Osteocyte (in vitro differentiated cells): ENCODE measurements at places on chromosomes 5 and 9.

DNA sequence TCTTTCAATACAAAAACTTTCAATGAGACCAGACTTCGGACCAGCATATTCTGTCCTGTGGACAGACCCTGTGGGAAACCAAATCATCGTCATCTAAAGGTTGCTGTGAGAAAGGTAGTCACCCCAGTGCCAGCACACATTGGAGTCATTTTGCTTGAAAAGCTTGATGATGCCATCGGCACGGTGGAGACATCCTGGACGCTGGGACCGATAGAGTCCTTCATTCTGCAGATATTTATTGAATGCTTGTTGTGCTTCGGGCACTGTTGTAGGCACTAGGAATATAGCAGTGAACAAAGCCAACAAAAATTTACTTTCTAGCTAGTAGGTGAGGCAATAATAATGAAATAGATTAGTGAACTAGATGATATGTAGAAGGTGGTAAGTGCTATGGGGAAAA is 34.9 kb downstream of the SNX18 start:
- no peak for DNase-seq

GRCh38 chr5:180640861-180641565 is 8.4 kb downstream of the FLT4 start:
- no peak for DNase-seq

GRCh38 chr5:59684388-59685190 is 208.9 kb downstream of the PDE4D start:
- DNase-seq: no peak

DNA sequence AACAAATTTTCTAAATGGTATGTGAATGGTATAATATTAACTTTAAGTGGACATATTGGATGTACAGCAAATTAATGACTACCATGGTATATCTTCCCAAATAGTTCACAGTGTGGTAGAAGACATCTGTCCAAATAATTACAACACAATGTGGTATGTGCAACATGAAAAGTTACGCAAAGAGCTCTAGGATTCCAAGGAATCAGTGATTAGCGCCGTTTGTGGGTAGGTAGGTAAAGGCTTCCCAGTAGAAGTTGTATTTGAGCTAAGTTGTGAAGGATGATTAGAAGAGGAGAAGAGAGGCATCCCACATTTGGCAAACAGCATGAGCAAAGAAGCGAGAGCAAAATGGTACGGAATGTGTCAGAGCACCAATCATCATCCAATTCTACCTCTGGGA is 14.3 kb upstream of the KLF9 start:
- DNase-seq: no peak

DNA sequence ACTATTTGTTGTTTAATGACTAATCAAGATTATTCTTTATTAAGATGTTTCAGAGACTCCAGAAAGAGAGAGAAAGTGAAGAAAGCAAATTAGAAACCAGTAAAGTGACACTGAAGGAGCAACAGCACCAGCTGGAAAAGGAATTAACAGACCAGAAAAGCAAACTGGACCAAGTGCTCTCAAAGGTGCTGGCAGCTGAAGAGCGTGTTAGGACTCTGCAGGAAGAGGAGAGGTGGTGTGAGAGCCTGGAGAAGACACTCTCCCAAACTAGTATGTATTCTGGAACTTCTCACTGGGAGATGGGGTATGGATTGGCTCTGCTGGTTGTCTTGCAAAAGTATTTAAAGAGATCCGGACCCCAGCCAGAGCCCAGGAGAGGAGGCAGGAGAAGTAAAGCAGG is 33.6 kb downstream of the RAB14 start:
- DNase-seq: no peak

DNA sequence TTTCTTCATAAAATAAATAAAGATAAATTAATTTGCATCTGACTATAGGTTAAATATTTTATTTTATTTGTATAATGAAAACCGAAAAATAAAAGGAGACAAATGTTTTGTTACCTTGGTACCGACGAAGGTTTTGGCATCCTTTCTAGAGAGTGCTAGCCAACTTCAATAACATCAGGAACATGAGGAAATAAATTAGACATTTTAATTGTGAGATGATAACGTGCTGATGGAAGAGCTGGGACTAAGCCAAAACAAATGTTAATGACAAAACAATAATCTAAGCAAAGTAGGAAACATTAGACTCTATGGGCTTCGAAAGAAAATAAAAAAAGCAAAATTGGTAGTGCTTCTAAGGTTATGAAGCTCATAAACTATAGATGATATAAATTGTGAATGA is 201.0 kb downstream of the IRX2 start:
- DNase-seq: no peak

GRCh38 chr9:136640171-136641111 is 22.3 kb upstream of the EGFL7 start:
- no peak for DNase-seq

GRCh38 chr9:31582071-31582470 is 802.4 kb upstream of the ACO1 start:
- no peak for DNase-seq

DNA sequence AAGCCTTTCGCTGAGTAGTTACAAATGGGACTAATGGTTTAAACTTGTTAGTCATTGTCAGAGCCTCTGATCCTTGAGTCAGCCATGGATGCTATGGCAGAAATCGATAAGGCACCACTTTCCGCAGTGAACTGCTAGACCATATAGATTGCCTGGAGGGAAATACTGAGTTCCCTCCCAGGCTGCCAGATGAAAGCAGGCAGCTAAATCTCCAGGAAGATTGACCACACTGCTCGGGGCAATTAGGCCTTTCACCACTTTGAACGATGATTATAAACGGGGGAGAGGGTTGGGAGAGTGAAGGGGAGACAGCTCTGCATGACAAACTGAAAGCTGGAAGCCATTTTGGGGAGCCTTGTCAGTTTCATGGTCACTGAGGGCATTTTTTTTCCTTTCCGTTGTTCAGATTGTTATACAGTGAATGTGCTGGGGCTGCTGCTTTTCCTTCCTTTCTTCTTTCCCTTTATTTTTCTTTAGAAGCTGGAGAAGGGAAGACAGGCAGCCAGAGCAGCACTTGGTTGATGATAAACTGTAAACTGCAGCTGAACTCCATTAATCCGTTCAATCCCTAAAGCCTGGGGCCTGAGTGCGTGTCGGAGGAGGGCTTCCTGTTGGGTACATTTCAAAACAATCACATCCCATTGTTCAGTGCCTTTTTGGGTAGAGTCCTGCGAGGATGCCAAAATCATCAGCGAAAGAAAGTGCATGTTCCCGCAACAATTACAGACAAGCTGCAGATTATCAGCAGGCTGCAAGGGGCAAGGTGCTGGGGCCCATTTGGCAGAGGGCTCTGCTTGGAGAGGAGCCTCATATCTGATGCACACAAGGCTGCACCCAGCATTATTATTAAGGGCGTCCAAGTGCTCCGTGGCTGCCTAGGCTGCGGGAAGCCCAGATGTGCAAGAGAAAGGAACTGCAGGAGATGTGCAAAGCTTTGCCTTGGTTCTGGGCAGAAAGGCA is 308.4 kb downstream of the PSAT1 start:
- DNase-seq: no peak

DNA sequence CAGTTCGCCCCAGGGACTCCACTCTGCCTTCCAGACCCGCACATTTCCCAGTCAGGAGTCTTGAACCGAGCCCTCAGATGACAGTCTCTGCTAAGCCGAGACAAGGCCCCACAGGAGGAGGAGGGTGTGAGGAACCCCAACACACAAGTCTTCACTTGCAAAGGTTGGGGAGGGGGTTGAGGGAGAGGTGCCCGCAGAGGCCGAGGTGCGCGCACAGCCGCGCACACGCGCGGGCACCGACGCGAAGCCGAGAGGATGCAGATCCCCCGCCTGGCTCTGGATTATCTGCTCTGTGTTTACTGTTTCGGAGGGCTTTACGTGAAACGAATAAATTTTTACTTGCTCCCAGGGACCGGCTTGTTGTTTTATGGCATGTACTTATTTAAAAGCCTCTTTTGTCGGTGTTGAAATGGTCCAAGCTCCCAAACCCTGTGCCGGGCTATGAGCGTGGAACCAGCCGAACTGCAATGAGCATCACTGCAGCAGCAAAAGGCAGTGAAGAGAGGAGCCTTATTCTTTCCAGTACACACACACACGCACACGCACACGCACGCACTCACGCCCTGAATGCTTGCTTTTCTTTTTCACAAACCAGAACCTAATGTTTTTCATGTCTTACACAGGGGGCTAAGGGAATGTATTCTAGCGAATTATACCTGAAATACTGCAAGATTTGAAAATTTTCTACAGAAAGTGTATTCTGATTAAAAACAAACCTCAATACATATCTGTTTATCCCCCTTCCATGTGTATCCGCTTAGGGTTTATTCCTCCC is 297.7 kb downstream of the PARP8 start:
- no peak for DNase-seq

DNA sequence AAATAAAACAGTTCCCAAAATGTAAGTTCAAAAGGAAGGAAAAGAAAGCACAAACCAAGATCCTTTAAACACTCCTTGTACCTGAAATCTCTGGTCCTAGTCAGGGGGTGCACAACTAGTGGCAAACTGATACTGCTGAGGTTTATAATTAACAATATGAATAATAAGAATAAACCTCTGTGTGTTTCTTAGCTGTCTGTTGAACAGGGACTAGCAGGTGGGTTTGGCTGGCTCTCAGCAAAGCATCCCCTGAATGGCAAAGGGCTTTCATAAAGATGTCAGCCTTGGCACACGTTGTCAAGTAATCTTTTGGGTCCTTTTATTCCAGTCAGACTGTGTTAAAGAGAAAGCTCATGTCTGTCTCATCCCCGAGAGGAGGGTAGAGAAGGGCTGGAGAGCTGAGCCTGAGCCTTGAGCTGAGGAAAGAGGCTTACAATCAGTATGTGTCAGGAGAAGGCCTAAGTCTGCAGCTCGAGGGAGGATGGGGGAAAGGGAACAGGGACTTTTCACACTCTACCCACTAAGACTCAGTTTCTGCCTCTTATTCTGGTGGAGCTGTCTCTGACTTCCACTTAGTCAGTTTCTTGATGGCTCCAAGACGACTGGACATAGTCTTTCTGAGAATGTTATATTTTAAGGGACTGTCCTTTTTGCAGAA is 123.0 kb downstream of the GALNT10 start:
- DNase-seq: peak; percentile 17

DNA sequence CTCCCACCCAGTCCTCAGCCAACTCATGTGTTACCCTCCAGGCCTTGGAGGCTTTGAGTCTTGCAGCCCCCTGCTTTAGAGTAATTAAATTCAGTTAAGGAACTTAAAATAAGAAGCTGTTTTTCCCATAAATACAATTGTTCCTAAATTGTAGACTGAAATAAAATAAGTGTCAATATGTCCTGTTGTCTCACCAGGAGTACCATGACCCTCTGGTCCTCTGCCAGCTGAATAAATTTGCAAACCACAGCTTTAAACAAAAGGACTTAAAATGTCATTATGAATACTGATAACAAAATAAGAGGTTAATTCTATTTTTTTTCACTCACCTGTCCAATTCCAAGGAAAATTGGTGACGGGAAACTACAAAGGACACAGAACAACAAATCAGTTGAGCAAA is 15.6 kb downstream of the SLC35D2 start:
- DNase-seq: no peak

GRCh38 chr5:98004463-98004862 is 769.0 kb upstream of the RGMB start:
- no peak for DNase-seq

GRCh38 chr5:82351754-82352145 is 73.6 kb upstream of the RPS23 start:
- no peak for DNase-seq

GRCh38 chr9:27755846-27756245 is 182.6 kb upstream of the C9orf72 start:
- no peak for DNase-seq

DNA sequence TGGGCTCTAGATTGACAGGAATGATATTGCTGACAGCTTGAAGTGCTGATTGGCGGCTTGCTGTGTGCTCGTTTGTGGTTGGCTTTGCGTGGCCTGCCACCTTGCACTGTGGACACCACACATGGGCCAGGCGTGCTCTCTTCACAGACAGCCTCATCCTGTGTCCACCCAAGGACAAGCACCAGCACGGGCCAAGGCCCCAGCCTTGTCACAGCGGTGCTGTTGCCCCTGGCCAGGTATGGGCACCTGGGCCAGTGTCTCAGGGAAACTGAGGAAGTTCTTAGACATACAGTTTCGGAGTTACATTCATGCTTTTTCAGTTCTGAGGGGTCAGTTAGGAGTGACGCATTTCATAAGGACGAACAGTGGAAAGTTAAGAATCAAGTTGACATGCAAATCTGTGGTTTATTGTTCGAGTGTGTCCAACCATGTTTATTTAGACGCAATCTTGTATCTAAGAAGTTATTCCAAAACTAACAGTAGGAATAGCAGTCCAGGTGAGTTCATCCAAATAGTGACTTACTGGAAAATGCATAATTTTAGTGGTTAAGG is 125.9 kb downstream of the EHMT1 start:
- no peak for DNase-seq

DNA sequence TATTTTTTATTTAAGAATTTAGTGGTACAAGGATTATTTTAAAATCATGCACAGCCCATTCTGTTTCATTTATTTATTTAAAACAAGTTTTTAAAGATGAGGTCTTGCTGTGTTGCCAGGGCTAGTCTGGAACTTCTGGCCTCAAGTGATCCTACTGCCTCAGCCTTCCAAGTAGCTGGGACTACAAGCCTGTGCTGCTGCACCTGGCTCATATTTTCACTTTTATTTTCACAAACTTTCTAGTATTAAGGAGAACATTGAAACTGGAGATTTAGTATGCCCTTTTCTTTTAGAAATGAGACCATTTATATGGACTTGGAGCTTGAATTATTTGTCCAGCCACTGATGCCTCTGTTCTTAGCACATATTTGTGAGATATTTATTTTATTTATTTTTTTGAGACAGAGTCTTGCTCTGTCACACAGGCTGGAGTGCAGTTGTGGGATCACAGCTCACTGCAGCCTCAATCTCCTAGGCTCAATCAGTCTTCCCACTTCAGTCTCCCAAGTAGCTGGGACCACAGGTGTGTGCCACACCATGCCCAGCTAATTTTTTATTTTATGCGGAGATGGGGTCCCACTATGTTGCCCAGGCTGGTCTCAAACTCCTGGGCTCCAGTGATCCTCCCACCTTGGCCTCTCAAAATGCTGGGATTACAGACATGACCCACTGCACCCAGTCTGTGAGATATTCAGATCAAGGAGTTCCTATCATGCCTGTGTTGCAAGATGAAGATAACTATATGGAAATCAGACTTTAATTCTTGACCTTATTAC is 7.4 kb downstream of the DMXL1 start:
- no peak for DNase-seq

DNA sequence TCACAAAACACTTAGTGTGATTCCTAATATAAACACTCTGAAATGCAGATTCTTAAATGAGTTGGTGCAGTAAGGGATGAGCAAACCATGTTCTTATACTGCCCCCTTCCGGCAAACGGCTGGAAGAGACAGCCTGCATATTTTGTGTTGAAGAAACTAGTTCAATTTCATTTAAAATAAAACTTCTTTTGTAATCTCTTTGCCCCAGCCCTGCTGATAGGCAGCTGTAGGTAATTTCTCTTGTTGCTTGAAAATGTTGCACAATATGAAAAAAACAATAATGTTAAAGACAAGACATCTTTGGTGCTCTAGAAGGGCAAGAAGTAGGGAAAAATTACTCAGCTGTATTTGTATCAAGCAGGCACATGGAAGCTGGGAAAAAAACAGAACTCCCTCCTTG is 89.7 kb upstream of the CCNG1 start:
- no peak for DNase-seq
